ENCODE measurements at places on chromosomes 2 and 18.

GRCh38 chr2:218607436-218608115 lies at the start of gene PLCD4:
Gene PLCD4 (plus strand): TSS chr2:218607899. CDS start chr2:218615740, 7,841 bp downstream.
- DNase-seq, result no peak

DNA sequence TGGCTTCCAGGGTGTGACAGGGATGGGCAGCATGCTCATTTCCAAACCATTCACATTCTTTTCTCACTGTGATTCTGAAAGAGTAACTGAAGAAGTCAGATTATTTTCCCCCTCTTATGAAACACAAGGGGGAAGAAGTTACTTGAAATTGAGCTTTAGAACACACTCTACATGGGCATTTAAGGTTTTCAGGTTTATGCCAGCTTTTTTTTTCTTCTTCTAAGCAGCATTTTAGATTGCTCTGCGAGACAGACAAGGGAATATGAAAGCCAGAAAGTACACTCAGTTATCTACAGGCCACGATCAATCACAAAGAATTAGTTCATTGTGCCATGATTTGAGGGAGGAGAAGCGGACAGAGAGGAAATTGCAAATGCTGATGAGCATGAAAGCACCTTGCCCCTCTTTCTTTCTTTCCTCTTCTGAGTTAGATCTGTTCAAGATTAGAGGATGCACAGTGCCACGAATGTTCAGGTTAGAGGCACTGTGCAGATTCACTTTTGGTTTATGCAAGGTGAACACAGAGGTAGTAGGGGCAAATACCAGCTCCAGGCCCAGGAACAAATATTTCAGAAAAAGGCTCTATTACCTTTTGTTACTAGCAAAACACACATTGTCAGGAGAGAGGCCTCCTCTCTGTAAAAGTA lies 49.2 kb downstream of the CXCR4 start:
- no peak for DNase-seq

DNA sequence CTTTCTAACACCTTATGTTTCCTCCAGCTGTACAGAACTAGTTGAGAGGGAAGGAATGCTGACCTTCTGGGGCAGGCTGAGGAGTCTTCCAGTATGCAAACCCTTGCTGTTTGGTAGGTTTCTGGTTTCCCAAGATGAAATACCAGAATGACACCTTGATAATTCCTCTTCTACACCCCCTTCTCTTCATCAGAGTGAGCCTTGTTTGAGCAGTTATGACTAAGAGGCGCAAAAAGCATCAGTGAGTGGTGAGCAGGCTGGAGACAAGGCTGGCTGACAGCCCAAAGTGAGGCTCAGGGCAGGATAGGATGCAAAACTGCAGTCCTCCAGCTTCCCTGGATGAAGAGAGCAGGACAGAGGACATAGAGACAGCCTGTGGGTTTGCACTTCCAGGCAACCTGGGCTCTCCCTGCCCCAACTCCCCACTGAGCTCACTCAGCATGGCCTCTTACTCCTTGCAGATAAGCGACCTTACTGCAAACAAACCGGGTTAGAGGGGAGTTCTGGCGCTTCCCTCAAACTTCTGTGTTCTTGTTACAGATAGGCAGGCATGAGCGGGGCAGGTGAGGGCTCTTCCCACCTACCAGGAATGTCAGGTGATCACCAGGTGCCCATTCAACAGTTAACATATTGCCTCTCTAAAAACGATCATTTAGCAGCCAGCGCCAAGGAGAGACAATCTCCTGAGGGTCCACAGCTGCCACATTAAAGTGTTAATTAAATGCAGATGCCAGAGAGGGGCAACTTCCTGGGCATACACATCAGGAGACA lies 5.4 kb downstream of the MPPE1 start:
- DNase-seq, result no peak

- DNase-seq, result no peak
Observed at GRCh38 chr2:120445449-120446143, 99.7 kb downstream of the INHBB start.

GRCh38 chr2:241381872-241382271 lies 25.8 kb downstream of the FARP2 start:
- no peak for DNase-seq

DNA sequence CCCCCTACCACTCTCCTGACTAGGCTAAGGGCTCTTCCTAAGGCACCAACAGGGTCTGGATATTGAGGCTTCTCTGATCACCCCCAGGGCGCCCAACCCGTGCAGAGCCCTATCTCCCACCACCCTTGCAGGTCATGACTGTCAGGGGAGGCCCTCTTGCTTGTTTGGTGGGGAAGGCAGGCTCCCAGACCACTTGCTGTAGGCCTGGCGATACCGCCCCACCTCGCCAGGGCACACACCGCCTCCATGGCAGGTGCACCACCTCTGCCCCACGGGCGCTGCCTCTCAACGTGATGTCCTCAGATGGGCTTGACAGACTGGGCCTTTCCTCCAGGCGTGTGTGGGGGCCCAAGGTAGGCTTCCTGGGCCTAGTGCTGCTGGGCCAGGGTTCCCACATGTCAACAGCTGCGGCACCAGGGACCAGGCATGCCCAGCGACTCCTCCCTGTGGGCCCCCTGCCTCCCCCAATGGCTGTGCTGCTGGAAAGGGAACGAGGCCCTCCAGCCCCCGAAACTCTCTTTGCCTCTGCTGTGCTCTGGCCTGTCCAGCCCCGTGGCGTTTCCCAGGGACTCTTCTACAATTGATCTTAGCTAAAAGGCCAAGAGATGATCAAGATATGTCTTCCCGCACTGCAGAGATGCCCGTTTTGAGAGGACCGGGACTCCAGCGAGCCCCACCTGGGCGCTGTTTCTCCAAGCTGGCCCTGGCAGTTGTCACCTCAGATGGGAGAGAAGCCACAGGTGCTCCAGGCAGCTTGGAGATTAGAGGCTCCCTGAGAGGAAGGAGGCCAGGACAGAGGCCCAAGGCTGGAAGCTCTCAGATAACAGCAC lies 7.5 kb downstream of the NPPC start:
- DNase-seq, result no peak

- DNase-seq, result no peak
Observed at GRCh38 chr2:118380915-118381653, 292.8 kb downstream of the INSIG2 start.

GRCh38 chr2:37400041-37400440 lies 55.6 kb downstream of the QPCT start:
- DNase-seq, result no peak

DNA sequence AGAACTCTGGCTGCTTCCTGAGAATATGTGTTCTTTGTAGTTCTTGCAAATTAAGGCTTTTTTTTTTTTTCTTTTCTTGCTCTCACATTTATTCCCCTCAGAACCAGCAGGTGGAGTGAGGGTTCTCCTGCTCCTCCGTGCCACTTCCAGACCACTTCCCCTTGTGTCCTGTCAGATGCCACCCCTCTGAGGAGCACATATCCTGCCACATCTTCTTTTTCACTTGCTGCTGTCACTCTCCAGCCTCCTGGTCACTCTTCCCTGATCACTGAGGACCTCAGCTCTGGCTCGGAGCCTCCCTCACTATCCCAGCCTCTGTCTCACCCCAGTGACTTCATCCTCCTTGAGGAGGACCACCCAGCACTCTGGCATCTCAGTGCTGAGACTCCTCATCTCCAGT lies 100.5 kb downstream of the TACR1 start:
- no peak for DNase-seq

All from stimulated activated CD8-positive, alpha-beta memory T cell treated with anti-CD3 and anti-CD28 coated beads, Interleukin-2, amount 100 ng/mL, for 1 hour (primary cell).